ENCODE measurements at places on chromosomes 2 and 18.
A peak's percentile ranks its signal among the peaks of the same experiment; 100 is the strongest.

DNA sequence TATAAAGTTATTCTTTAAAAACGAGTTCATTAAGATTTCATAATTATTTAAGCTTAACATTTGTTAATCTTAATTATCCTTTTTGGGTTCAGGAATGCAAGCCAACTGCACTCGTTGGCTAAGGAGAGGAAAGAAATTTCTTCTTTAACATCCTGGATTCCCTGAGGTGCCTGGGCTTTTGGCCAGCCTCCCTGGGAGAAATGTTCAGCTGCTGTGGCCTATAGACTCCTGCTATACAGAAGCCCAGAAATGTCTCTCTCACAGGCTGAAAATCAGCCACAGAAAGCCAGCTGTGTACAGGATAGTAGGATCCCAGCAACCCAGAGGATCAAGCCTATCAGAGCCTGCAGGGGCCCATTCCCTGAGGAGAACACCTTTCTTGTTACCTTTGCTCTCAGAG lies 430.3 kb downstream of the XIRP2 start:
- DNase-seq = no peak

GRCh38 chr2:23563673-23564614 lies 179.0 kb downstream of the KLHL29 start:
- DNase-seq = peak; percentile 45

DNA sequence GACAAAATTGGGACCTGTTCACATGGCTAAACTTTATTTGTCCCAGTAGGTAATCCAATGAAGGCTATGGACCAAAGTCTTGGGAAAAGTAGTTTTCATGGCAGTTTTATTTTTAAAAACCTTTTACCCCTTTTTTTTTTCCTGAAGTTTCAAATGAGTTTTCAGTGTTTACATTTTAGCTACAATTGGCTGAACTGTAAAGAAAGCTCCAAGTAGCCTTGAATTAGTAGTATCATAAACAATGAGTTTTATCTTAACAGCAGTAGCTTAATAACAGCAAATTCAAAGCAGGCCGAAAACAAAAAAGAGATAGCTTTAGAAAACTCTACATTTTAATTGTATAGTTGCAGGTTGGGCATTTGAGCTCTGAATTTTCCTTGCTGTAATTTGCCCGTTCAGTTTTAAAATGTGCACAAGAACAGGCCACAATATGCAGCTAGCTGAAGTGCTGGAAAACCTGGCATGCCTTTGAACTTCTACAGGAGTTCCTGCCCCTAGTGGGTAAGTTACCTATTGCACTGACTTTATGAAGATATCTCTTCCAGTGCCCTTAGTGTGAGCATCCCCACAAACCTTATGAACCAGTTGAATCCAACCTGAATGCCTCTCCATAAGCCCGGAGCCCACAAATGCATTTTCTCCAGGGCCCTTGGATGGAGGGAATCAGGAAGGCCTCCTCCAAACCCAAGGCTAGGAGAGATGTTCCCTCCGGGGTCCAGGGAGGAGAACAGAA lies 106.7 kb downstream of the XRCC5 start:
- DNase-seq = no peak

DNA sequence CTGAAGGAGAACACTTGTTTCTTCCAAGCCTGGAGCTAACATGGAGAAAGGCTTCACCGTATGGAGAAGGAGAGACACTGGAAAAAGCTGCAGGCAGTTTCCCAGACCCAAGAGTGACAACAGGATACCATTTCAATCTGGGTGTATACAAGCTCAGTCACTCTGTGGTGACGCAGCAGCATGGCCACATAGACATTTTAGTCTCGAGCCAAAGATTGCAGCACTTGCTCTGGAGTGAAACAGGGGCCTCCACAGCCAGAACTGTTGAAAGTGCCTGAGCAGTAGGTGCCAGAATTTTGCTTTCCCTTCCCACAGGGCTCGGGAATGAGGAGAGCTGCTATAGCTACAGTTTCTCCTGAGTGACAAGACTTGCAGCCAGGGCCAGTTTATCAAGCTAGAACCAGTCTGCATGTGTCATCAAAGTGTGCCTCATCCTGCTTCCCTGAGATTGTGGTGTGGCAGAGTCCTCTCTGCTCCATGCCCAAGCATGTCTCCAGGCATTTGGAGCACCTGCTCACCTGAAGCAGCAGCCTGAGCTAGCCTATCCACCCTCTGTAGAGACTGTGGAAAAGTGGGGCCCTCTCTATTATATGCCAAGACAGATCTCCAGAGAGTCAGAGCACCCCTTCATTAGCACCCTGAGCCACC lies 234.6 kb upstream of the CDH19 start:
- no peak for DNase-seq

GRCh38 chr2:182393270-182393760 lies 33.5 kb downstream of the PDE1A start:
- no peak for DNase-seq

Measured in BJ (cell line).